Stimulated activated CD4-positive, alpha-beta T cell treated with anti-CD3 and anti-CD28 coated beads, Interleukin-1b, Interleukin-23, amount 100 ng/mL, for 24 hours (primary cell): ENCODE measurements at places on chromosomes 3 and 15.

DNA sequence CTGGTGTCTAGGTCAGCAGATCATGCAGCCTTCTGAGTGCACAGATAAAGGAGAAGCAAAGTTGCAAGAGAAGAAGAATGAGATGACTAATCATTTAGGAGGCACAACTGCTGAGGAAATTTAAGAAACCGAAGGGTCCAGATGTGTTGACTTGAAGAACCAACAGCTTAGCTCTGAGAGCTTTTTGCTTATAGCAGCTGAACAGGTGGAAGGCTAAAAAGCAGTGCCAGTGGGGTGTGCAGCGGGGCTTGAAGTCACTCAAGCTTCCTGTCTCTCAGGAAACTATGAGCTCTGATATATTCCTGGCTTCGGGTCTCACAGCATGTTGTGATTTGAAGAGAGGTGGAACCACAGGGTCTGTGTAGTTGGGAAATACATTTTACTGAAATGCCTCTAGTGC is 305.7 kb downstream of the RYR3 start:
- DNase-seq = no peak

DNA sequence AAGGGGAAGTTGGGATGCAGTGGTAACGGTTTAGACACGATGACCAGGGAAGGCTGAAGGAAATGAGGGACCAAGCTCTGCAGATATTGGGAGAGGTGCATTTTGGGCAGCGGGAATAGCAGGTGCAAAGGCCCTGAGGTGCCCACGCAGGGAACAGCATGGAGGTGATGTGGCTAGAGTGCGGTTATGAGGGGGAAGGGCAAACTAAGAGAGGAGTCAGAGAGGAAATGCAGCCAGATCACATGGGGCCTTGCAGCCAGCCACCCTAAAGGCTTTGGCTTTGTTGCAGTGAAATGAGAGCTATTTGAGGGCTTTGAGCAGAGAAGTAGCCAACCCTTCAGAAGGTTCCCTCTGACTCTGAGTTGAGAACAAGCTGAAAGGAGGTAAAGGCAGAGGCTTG is 2.6 kb downstream of the SPATA12 start:
- no peak for DNase-seq

DNA sequence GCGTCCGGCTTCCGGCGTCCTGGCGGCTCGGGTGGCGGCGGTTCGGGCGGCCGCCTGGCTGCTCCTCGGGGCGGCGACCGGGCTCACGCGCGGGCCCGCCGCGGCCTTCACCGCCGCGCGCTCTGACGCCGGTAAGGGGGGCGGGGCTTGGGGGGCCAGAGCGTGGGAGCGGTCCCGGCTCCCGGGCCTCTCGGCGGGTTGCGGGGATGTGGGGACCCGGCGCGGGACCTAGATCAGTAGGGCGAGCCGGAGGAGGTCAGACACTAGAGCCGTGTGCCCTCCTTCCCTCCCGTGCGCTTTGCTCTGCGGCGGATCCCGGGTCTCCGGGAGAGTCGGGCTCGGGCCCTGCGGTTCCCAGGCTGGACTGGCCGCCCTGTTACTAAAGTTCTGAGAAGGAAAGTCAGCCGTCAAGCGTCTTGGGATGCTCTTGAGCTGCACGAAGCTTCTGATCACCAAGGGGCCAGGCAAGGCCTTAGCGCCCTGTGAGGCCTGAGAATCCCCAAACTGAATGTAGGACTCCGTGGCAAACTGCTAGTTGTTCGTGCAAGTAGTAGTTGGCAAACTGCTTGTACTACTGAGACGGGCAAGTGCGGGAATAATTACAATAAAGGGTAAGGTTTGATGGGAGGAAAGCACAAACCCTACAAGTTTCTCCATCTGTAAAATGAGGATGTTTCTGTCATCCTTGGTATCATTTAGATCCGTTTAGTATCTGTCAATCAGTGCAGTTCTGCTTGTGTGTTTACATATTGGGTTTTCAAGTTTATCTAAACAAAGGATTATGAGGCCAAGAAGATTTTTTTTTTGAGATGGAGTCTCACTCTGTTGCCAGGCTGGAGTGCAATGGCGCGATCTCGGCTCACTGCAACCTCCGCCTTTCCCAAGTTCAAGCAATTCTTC is 587 bp downstream of the PIGX start:
- peak; percentile 56 for DNase-seq

- no peak for DNase-seq
These were observed 19.7 kb downstream of the SPSB4 start for GRCh38 chr3:141070727-141071357.

DNA sequence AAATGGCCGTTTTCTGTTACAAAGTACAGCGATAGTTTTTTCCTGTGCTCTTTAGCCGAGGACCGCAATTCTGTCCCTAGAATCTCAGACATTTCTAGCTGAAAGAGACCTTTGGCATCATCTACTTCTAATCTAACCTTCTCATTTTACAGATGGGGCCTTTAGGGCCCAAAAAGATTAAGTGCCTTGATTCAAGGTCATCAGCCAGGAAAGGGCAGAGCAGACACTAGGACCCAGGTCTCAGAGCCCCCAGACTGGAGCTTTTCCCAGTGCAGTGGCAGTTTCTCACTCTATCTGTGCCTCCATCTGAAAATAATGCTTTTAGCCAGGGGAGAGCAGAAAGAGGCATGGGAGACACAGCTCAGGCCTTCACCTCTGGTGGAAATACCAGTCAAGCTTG is 20.6 kb downstream of the ABHD2 start:
- DNase-seq = no peak

GRCh38 chr15:101497017-101497416 is 7.5 kb upstream of the PCSK6 start:
- DNase-seq = no peak

DNA sequence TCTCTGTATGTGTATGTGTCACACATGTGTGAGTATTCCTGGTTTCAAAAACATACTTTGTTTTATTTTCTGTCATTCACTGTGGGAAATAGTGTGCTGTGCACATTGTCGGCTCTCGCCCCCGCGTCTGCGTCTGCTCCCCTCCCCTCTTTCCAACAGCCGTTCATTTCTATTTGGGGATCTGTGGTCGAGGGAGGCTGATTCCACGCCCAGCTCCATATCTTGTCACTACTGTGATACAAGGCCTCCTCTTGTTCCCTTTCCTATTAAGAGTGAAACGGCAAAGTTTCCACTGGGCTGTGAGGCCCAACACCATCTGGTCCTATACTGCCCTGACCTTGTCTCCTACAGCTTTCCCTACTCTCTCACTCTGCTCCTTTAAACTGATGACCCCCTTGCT is 172.5 kb upstream of the LRIG1 start:
- no peak for DNase-seq
